Mesenteric fat pad (tissue), 1 donor: ENCODE measurements at places on chromosomes 2 and 18.

DNA sequence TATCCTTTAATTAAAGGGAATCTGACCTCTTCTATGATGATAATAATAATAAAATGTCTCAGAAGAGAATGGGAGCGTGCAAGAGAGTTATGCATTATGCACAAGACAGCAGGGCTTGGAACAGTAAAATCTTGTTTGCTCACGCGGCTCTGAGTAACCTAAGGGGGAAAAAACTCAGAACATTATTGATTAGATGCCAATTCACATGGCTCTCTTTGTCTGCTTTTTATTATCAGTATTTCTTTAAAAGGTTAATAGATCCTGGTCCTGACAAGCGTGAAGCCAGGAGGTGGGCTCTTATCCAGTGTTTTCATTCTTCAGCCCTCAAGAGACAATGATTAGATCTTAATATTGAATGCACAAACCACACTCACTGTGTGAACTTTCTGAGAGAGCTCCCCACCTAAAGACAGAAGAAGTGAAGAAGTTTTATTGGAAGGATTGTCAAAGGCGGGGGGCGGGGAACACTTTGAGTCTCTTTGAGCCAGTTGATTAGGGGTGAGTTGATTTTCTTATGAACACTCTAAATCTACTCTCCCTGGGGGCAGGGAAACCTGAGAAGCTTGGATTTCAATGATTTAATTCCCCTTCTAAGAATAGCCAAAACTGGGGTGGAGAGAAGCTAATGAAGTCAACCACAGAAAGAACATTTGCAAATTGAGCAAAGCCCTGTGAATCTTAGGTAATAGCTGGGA lies 127.5 kb upstream of the CTAGE1 start:
- DNase-seq = no peak

- DNase-seq = no peak
Observed at GRCh38 chr2:232042911-232043574, 81.5 kb downstream of the DIS3L2 start.

DNA sequence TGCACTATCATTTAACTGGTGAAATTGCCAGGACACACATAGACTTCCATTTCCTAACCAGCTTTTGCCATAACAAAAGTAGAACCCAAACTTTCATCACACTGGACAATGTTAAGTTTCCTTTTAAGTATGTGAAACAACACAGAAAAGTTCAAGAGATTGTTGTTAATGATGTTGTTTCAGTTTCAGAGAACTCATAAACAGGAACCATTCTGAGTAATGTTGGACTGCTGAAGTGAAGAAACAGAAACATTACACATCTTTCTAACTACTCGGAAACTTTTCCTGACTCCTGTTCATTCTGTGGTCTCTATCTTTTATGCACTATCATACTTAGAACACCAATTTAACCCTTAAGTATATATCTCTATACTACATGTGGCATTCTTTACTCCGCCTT lies 179.2 kb downstream of the RIT2 start:
- no peak for DNase-seq

GRCh38 chr2:208093128-208093527 lies 31.2 kb downstream of the CRYGD start:
- no peak for DNase-seq

DNA sequence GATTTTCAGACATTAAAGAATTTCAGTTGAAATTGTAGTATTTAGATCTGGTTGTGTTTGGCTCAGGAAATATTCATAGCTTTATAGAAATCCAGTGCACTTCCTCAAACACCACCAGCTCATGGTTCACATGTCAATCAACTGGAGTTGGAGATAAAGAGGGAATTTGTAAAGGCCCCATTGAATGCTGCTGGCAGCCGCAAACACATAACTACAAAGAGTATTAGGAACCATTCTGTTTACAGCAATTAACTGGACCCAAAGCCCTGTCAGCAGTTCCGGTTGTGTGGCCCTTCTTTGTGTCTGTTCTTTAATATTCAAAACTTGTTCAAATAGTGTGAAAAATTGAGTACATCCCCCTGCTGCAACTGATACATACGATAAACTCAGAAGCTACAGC lies 107.4 kb upstream of the LRRTM4 start:
- DNase-seq = no peak

DNA sequence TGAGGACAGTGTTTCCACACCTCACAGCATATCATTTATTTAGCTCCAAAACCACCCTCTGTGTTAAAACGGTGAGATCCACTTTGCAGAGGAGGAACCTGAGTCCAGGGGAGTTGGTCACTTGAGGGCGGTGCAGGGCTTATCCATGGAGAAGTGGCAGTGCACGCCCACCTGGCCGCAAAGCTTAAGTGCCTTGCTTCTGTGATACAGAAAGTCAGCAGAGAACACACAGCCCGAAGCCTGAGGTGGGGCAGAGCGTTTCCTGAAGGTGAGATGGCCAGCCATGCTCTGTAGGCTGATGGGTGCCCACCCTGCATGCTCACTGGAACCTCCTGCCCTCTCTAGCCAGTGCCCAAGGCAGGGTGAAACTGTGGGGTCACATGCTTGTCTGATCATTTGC lies 87.3 kb downstream of the SH3RF3 start:
- DNase-seq = no peak

DNA sequence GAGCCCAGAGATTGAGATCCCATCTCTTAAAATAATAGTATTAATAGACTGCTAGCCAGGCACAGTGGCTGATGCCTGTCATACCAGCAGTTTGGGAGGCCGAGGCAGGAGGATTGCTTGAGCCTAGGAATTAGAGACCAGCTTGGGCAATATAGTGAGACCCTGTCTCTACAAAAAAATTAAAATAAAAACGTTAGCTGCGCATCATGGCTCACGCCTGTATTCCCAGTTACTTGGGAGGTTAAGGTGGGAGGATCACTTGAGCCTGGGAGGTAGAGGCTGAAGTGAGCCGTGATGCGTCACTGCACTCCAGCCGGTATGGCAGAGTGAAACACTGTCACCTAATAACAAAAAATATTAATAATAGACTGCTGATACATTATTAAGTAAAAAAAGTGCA lies 167.0 kb upstream of the OTX1 start:
- DNase-seq = no peak

DNA sequence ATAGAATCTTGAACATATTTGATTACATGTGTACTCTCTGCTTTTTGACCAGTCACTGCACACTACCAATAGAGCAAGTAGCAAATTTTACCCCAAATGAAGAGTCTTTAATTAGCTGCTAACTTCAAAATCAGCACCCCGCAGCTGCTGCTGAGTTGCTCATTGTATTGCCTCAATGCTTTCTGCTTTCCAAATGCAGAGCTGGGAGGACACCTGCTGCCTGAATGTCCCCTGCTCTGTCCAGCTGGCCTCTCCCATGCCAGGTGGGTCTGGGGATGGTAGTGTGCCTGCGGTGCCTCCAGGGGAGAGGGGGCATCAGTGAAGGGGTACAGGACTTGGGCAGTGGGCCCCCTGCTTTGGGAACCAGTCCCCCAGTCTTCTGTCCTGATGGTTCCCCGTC lies 184.8 kb downstream of the PRKCE start:
- no peak for DNase-seq

GRCh38 chr18:74147491-74147778 lies 199 bp downstream of the FBXO15 start:
- no peak for DNase-seq

DNA sequence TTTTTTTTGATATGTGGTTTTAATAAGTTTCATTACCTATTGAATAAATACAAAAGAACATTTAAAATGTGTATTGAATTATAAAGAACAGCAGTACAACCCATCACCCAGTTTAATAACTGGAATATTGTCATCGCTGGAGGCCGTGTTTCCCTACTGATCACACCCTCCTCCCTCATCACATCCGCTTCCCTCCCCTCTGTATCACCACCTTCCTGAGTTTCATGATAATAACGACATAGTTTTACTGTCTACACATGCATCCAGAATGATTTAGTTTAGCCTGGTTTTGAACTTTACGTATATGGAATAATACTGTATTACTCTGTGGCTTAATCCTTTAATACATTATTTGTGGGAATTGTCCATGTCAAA lies 2.1 kb downstream of the SERPINB8 start:
- DNase-seq = no peak

DNA sequence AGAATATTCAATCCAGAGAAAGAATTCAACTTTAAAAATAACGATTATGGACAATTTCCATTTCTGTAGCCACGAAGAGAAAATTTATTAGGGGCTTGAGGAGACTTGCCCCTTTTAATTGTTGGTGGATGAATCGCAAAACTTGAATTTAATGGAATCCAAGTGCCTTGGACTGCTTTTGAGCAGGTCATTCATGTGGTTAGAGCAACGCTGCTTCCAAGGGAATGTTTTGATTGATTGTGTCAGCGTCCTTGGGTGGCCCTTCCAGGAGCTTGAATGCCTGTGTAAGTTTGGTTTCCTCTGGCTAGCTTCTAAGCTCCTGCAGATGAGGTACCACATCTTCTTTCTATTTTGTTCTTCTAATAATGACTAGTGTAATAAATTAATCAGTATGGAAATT lies 213.4 kb downstream of the LTBP1 start:
- no peak for DNase-seq

DNA sequence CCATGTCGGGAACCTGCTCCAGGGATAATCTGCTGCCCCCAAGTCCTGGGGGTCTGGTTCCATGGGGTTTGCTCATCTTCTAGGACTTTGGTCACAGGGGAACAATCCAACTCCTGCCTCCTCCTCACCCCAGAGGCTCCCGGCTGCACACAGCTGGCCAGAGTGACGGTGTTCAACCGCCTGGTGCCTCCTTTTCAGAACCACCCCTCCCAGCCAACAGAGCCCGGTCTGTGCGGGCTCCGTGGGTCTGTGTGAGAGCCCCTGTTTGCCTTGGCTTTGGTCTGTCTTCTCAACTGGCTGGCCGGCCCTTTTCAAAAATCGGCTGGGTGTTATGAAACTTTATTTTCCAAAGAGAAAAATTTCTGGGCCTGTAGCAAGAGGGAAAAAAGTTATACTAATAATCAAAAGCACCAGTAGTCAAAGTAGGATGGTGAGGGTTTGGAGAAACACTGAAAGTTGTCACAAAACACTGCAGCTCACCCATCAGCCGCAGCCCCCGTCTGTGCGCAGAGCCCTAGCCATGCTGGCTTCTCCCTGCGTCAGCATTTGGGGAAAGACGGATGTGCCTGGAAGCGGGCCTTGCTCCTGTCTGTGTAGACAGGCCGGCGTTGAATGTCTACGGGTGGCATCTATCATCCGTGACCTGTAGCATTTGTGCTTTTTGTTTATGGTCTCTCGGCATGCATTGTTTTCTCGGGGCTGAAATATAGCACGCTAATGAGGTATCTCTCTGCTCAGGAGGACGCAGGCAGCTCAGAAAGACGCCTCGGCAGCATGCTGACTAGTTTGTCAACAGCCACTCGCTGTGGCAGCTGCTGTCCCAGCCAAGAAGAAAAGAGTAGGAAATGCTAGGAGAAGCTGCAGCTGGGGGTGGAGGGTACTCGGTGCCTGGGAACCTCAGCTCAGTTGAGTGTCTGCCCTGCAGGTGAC lies 138.6 kb downstream of the GLI2 start:
- no peak for DNase-seq

DNA sequence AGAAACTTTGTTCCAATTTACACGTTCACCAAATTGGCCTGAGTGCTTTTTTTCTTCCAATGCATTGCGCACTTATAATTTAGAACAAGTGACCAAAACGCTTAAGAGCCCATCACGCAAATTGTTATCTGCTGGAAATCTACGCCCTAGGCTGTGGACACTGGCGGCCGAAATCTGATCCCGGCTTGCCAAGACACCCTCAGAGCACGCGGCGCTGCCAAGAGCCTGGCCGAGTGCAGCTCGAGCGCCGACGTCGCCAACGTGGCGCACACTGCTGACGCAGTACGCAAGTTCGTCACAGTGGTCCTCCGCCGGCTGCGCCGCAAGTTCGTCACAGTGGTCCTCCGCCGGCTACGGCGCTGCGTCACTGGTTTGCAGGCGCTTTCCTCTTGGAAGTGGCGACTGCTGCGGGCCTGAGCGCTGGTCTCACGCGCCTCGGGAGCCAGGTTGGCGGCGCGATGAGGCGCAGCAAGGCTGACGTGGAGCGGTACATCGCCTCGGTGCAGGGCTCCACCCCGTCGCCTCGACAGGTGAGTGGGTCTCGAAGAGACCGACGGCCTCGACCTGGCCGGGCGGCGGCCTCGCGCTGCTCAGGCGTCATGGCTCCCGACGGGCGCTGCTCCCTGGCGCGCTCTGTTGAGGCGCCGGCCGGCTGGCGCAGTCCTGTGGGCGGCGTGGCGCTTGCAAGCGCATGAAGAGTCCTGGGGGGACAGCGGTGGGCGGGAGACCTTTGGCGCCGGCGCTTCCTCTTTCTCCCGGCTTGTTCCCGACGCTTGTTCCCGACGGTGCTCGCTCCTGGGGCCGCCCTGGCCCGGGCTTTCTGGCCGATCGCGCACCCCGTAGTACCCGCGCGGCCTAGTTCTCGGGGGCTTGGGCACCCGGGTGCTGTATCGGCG lies at the start of gene RANBP2:
RANBP2 (plus strand) TSS at position 334 of the 896 bp plus-strand sequence; CDS start at position 459, 125 bp downstream.
- DNase-seq = peak; percentile 98

DNA sequence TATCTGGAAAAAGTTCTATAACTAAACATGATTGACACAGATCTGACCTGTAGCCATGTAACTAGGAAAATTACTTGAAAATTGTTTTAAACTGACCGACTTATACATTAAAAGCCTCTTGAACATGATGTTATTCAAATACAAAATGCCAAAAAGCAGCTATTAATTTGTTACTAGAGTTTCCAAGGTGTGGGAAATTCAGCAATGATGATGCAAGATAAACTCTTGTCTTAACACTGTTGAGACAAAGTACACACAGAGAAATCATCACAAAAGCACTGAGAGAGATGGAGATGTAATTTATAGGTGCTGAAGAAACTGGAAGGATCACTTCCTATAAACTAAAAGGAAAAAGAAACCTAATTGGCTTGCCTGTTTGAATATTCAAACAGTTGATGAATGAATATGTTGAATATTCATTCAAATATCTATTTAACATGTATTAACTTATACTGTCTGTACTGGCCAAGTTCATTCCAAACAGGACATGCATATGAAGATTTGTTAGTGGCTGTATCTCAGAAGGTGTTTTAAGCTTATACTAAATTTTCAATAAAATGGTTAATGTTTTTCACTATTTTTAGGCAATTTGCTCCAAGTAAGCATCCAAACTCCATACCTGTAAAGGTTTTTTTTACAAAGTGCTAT lies 34.6 kb upstream of the WDR75 start:
- DNase-seq = no peak

DNA sequence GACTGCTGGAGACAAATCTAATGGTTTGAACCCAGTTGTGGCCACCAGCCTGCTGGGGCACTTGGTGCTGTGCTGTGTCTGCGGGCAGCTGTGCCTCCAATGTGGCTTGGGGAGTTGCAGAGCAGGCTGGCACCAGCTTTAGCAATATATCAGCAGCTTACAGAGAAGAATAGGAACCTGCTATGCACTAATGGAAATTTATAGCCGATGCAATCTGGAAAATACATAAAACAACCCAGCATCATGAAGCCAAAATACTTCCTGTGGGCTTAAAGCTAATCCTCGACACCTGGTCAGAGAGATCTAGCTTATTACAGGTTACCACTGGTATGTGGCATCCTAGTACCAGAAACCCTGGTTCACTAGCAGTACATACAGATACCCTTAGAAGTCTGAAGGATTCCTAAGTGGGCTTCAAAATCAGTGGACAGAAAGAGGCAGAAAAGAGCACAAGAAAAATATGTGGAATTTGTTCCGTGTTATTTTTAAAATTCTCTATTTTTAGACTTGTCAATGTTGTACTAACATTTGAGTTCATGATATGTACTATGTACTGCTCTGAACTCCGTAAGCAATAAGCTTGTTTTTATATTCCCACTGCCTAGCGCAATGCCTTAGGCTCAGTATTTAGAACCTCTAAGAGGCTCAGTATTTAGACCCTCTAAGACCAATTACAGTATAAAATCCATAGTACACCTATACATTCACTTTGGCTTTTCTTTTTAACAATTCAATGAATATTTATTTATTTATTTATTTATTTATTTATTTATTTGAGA lies 194.7 kb downstream of the UXS1 start:
- no peak for DNase-seq

GRCh38 chr2:207409517-207409916 lies 120.2 kb upstream of the CREB1 start:
- no peak for DNase-seq
